ENCODE measurements at places on chromosomes 12 and 14.

GRCh38 chr12:47722941-47723631 is 2.2 kb downstream of the ENDOU start:
- no peak for DNase-seq

GRCh38 chr12:95089462-95089861 is 16.0 kb upstream of the NR2C1 start:
- no peak for DNase-seq

- no peak for DNase-seq
Observed at GRCh38 chr12:131340616-131341210, 370.2 kb upstream of the SFSWAP start.

- DNase-seq = no peak
Observed at GRCh38 chr12:67795236-67795635, 146.7 kb downstream of the DYRK2 start.

DNA sequence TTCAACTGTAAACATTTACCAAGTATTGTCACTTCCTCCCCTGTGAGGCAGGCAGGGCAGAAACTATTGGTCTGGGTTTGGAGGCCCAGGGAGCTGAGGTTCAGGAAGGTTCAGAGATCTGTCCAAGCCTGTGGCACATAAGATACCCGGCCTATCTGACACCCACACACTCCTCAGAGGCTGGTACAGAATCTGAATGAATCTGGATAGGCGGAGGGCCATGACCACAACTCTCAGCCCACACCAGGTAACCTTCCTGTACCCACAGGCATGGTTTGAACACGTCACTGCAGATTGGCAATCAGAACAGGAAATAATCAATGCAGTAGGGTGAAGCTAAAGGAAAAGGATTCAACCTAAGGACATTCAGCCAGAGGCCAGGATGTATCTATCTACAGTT is 92.8 kb upstream of the TMCC3 start:
- no peak for DNase-seq

Data from stimulated activated CD8-positive, alpha-beta memory T cell treated with anti-CD3 and anti-CD28 coated beads, Interleukin-2, amount 100 ng/mL, for 48 hours (primary cell).